Effector memory CD8-positive, alpha-beta T cell (primary cell): ENCODE measurements at places on chromosomes 11 and 22.
A peak's percentile ranks its signal among the peaks of the same experiment; 100 is the strongest.

- DNase-seq = no peak
Measured at GRCh38 chr11:79160791-79161403, 279.9 kb downstream of the TENM4 start.

GRCh38 chr11:62501432-62501891, 45.1 kb downstream of the AHNAK start:
- DNase-seq = no peak

DNA sequence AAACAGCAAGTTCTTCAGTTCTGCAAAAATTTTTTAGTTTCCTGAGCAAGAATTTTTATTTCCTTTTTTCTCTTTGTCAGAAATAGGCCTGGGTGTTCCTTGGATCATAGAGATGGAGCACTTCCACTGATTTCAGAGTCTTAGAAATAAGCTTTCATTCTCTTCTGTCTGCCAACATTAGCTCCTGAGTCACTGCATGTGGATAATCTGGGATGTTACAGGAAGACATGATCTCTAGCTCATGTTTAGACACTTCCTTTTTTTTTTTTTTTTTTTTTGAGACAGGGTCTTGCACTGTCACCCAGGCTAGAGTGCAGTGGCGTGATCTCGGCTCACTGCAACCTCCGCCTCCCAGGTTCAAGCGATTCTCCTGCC, 13.2 kb upstream of the TMEM218 start:
- DNase-seq = no peak

DNA sequence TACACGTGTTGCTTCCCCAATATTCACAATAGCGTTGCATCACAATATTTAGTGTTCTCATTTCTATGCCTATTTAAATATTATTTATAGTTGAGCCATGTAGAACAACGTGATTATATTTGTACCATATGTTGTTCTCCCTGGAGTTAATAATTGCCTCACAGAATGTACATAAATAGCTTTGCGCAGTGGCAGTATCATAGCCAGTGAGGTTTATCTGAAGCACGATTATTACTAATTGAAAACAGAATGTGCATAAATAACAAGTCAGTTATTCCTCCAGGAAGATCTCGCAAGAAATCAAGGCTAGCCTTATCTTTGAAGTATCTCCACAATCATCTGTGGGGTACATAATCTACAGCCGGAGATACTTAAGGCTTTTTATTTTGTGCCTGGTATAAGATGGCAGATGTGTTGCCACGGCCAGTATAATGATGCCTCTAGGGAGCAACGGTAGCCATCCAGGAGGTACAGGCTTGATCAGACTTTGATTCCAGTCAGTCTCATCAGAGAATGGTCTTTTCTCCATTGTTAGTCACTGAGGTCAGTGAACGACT, 197.5 kb downstream of the MSANTD4 start:
- no peak for DNase-seq

GRCh38 chr22:26548303-26548702, 36.0 kb upstream of the TFIP11 start:
- no peak for DNase-seq

DNA sequence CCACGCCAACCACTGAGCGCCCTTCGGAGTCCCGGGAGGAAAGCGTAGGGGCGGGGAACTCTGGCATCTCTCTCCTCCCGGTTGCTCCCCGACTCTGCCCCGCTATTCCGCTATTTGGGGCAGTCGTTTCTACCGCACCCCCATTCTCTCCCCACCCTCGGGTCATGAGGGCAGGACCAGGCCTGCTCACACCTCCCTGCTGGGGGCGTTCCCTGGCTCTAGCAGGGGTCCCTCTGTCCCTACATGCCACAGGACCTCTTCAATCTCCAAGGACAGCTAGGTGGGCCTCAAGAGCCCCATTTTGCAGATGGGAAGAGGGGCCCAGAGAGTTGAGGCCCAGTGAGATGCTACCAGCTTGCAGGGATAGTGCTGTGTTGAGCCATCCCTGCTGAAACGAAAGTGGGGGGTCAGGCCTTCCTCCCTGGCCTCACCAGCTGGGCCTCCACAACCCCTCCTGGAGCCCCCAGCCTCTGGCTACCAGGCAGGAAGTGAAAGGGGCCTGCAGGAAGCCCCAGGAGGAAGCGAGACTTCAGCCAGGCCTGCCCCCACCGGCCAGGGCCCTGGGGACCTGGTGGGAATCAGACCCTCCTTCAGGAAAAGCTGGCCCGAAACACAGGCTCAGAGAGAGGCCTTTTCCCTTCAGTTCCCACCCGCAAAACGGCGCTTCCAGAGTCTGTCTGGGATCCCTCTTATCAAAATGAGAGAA, 5.5 kb upstream of the SHISA8 start:
- DNase-seq = no peak

- DNase-seq = no peak
Measured at GRCh38 chr11:46991391-46991790, 54.8 kb downstream of the CSTPP1 start.

- no peak for DNase-seq
Measured at GRCh38 chr11:69682221-69682620, 7.1 kb upstream of the LTO1 start.

- no peak for DNase-seq
Measured at GRCh38 chr11:121967131-121967704, 148.8 kb downstream of the BLID start.

DNA sequence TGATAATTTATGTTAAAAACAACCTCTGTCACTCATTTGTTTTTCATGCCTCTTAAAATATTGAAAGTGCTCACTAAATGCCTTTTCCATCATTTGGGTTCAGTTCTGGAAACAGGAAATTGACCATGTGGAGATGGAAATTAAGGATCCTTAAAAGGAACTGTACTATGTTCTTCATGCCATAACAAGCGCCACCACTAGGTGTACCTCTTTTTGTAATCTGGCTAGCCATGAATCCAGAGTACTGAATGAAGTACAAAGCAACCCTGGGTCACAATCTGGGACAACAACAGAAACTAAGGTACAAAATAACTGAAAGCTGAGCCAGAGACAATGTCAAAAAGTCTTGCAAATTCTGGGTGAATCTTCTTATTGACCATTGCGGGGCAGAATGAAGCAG, 559.1 kb downstream of the FAM181B start:
- DNase-seq = no peak

GRCh38 chr11:6298605-6299004, 21.7 kb downstream of the CAVIN3 start:
- DNase-seq = no peak

DNA sequence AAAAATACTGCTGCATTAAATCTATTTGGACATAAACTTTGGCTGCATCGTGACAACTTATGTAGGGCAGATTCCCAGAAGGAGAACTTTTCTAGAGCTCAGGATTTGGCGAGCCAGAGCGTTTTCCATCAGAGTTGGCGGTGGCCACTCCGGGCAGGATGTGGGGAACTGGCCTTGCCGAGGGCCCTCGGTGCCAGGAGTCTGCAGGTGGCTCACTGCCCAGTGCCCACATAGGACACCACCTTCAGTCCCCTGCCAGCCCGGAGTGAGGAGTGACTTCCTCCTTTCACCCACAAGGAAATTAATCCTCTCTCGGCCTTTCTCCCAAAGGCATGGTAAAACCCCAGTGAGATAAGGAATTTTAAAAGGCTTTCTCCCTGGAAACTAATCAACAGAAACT, 1.6 kb upstream of the LGALS2 start:
- DNase-seq = no peak

GRCh38 chr22:49036513-49036912, 791.2 kb downstream of the BRD1 start:
- DNase-seq = no peak

DNA sequence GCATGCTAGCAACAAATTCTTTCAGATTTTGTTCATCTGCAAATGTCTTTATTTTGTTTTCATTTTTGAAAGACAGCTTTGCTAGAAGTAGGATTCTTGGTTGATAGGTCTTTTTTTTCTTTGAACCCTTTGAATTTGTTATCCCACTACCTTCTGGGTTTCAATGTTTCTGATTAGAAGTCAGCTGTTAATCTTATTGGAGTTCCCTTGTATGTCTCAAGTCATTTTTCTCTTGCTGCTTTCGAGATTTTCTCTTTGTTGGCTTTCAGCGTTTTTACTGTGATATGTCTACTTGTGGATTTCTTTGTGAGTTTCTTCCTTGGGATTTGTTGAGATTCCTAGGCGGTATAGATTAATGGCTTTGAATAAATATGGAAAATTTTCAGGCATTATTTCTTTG, 27.2 kb upstream of the MS4A8 start:
- DNase-seq = no peak

- DNase-seq = peak; percentile 74
Measured at GRCh38 chr11:73980001-73980961, 2.4 kb downstream of the UCP2 start.

GRCh38 chr11:72589802-72590761, 84.1 kb downstream of the PDE2A start:
- DNase-seq = peak; percentile 41

DNA sequence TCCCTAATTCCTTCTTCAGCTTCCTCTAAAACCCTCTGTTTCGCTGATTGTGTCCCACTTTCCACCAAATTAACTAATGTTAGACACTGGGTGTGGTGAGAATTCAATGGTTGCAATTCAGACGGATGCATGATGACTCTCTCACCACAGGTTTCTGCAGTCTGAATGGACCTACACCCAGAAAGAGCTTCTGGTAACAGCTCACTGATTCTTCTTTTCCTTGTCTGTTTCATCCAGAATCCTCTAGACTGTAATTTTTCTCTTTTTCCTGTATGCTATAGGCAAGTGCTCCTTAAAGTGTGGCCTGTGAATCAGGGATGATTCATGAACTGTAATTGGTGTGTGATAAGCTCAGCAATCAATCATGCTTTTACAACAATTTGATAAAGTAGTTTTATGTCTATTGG, 18.1 kb downstream of the MMP10 start:
- DNase-seq = no peak

GRCh38 chr11:128776424-128777284, 82.8 kb downstream of the FLI1 start:
- DNase-seq = peak; percentile 37

GRCh38 chr11:69343401-69344321, 49.7 kb downstream of the MYEOV start:
- no peak for DNase-seq

- no peak for DNase-seq
Measured at GRCh38 chr11:1650034-1650917, 20.7 kb downstream of the KRTAP5-5 start.

GRCh38 chr11:77695417-77695816, 57.8 kb upstream of the CLNS1A start:
- no peak for DNase-seq

DNA sequence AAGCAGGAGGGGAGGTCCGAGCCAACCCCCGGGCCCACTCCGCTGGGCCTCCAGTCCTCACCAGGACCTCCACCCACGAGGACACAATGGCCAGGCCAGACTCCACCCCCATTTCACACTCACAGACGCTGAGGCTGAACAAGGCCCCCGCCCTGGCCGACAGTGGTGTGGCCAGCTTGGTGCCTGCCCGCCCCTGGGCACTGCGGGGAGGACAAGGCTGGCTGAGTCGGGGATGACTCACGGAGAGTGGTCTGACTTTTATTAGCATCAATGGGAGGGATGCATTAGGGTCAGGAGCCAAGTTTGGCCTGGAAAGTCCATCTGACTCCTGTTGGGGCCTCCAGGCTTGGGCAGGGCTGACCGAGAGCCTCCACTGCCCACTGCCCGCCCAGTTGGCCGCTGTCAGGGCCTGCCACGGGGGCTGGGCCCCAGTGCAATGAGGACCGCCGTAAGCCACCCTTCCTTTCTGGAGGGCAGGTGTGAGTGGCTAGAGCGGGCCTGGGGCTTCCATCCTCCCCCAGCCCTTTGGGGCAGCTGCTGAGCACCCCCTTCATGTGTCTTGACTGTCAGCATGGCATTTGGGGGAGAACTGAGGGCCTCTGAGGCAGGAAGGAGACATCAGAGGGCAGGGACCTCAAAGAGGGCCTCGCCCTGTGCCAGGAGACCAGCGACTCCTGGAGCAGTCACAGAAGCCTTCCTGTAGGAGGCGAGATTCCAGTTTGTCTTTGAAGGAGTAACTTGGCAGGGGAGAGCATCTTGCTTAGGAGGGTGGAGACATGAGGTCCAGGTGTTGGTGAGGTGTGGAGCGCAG, 10.6 kb downstream of the TSPAN32 start:
- no peak for DNase-seq

GRCh38 chr22:38348751-38349496, 31.7 kb upstream of the CSNK1E start:
- no peak for DNase-seq

DNA sequence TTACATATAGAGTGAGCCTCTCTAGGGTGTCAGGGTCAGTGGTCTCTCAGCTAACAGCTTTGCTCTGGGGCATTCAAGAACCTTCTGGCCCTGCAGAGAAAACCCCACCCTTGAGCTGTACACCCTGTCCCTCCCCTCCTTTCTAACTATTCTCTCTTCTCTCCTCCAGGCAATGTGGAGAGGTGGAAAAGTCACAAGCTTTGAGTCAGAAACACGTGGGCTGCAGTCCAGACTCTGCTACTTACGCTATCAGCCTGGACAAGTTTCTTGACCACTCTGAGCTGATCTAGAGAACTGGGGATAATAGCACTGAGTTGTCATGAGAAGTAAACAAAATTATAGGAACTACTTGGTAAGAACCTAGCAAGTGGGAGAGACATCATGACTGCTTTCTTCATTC, 10.7 kb upstream of the FAM83F start:
- no peak for DNase-seq

DNA sequence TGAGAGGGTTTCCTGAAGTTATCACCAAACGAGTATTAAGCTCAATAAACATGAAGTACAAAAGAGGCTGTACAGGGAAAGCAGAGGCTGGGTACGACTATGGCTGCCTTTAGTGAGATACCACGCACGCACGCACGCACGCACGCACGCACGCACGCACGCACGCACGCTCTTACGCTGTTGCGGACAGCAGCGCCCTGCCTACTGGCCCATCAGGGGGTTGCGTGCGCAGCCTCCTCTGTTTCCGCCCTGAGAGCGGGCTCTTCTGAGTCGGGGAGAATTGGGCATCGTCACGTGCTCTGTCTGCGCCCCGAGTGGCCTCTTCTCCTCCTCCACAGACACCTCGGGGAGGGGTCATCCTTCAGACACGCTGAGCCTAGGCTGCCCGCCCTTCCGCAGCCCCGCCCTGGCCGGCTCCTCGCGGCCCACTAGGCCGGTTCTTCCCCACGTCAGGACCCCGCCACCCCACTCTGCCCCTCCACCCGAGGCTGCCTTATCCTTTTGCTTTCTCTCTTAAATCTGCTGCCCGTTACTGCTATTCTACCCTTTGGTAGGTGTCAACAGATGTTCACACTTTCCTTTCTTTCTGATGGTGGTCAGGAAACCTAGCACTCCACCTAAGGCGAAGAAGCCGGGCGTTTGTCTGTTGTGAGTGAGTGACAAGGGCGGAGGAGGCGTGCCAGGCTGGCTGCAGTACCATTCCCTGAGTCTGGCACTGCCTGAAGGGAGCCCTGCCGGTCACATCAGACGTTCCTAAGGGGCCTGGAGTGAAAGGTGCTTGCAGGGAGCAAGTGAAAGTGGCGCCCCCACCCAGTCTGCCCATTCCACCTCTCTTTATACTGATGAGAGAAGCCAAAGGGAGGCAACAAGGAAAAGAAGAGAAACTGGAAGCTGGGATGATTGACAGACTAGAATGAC, 300.4 kb upstream of the B3GAT1 start:
- no peak for DNase-seq

DNA sequence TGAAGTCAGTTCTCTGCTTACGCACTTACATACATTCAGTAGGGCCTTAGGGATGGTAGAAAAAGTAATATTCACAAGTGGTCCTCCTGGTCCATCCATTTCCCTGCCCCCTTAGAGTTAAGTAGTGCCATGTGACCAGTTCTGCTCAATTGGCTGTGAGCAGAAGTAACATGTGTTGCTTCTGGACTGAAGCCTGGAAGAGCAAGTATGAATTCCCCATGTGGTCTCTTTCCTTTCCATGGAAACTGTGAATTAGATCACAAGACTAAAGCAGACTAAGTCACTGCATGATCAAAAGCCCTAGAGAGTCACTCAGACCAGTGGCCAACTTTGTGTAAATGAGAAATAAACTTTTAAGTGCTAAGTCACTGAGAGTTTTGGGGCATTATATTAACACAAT, 341.7 kb upstream of the CADM1 start:
- no peak for DNase-seq
